NCI-H2081 (cell line): ENCODE measurements at places on chromosomes 11 and 22.

DNA sequence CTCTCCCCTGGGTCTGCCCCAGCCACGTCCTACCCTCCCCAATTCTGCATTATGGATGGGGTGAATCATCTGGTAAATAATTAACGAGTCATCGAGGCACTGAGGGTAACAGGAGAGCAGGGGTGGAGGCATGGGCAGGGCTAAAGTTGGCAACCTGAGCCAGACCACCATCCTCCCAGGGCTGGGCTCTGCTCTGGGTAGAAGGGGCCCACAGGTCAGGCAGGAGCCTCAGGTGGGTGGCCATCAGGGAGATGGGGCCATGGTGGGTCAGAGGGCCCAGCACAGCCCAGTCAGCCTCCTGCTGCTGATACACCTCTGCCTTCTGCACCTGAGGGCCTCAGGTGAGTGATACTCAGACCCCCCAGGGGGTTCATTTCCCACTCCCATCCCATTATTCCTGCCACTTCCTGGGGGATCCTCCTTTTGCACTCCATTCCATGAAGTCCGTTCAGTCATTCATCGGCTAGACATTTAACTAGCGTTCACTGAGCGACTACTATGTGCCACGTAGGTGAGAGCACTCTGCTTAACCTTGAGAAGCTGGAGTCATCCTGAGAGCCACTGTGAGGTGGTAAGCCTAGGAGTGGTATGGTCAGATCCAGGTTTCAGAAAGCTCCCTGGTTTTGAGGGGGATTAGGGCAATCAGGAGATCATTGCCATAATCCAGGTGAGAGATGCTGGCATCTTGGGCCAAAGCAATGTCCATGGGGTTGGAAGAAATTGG, at the start of gene VSIG10L2:
TSS of gene VSIG10L2 (plus strand) at position 248 of the 724 bp plus-strand sequence. CDS start at position 260, 12 bp downstream.
- DNase-seq = no peak

- DNase-seq = no peak
These were observed 19.3 kb downstream of the CACNA1I start for GRCh38 chr22:39589875-39590274.

DNA sequence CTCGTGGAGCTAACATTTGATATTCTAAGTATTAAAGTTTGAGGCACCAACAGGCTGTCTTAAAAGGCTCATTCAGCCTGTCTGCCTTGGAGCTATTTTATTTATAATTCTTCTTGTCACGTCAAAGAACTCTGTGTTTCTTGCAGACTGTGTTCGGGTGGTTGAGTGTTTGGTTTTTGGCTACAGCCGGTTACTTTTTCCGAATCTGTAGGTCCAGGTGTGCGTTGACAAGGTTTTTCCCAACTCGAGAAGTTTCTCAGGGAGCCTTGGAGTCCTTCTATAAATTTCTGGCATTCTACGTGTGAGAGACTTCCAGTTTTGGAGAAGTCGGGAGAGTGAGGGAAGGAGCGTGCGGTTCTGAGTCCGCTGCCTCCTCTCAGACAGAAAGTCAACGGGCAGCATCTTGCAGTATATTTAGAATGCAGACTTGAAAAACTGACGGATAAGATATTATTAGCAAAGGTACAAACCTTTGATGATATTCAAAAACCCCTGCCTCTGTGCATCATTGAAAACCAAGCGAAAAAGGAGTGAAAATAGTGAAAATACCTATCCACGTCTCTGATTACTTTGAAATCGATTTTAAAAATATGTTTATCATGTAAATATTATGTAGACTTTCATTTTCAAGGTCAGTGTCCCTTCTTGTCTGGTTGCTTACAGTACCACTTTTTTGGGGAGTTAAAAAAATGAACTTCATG, 85.2 kb upstream of the PPARA start:
- DNase-seq = no peak

GRCh38 chr11:94597896-94598295, 30.7 kb downstream of the PIWIL4 start:
- DNase-seq = no peak

DNA sequence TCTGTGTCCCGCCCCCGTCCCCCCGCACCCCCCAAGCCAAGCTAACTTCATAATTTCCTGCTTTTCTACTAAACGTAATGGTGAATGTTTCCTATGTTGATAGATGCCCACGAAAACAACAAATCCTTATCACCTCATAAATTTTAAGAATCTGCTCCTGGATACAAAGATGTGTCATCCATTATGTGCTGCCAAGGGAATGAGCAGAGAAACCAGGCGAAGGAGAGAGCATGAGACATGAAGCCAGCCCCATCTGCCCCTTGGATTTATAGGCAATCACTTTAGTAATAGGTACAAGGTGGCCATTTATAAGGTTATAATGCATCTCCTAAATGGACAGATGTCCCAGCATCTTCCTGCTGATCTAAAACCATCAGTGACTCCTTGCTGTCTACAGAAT, 30.3 kb downstream of the LAYN start:
- DNase-seq = no peak

- DNase-seq = no peak
These were observed 2.0 kb upstream of the UEVLD start for GRCh38 chr11:18590571-18590970.

DNA sequence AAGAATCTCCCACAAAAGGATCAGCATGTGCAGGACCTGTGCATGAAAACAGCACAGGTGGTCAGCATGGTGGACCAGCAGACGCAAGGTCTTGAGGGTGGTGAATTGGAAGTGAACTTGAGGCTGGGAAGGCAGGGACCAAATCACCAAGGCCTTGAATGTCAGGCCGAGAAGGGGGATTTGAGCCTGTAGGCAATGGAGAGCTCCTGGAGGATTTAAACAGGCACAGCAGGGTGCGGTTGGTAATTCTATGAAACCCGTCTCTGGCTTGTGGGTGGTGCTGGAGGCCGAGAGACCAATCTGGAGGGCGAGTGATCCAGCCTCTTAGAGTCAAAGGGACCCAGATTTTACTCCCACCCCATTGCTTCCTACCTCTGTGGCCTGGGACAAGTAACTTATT, 2.4 kb downstream of the TSKU start:
- DNase-seq = no peak

DNA sequence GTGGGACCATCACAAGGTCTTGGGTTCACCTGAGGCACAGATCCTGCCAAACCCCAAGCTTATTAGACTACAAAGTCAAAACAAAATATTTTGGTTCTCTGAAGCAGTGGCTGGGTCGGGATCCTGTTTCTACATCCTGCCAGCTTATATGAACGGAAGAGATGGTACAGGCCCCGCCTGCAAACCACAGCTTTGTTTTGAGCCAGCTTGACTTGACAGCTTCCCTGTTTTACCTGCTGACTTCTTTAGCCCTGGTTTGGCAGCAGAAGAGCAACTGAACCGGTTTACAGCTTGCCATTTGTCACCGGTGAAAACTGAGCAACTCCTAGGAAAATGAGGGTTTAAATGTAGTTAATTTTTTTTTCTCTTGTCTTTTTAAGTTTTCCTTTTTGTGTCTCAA, 11.4 kb downstream of the PACS1 start:
- DNase-seq = no peak

GRCh38 chr22:38180841-38181452, 683 bp downstream of the PLA2G6 start:
- DNase-seq = no peak

DNA sequence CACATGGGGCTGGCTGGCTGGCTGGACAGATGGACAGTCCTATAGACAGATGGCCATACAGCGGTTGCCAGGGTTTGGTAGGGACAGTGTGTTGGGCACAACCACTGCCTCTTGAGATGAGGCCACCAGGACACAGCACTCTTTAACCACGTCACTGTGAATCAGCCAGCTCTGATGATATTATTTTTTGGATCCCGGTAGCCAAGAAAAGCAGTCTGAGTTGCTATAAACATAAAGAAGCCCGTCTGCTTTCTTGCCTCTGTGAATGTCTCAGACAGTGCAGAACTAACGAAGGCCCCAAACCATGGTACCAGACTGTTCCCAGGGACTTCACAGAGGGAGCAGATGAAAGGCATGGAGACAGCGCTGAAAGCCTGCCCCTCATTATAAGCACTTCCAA, 115.9 kb upstream of the CSNK2A3 start:
- no peak for DNase-seq

- no peak for DNase-seq
These were observed 4.9 kb downstream of the LARGE2 start for GRCh38 chr11:45927332-45927683.

- no peak for DNase-seq
These were observed 34.2 kb downstream of the IL18 start for GRCh38 chr11:112129656-112130055.

GRCh38 chr11:43925063-43925931, 17.1 kb upstream of the C11orf96 start:
- no peak for DNase-seq

- no peak for DNase-seq
These were observed 47.1 kb downstream of the MYH9 start for GRCh38 chr22:36340621-36341020.

- DNase-seq = no peak
These were observed 82.7 kb upstream of the LINC01488 start for GRCh38 chr11:69398529-69399492.

- no peak for DNase-seq
These were observed 124.3 kb upstream of the ASPHD2 start for GRCh38 chr22:26304730-26305129.

GRCh38 chr22:43455846-43456245, 44.0 kb downstream of the MPPED1 start:
- no peak for DNase-seq

DNA sequence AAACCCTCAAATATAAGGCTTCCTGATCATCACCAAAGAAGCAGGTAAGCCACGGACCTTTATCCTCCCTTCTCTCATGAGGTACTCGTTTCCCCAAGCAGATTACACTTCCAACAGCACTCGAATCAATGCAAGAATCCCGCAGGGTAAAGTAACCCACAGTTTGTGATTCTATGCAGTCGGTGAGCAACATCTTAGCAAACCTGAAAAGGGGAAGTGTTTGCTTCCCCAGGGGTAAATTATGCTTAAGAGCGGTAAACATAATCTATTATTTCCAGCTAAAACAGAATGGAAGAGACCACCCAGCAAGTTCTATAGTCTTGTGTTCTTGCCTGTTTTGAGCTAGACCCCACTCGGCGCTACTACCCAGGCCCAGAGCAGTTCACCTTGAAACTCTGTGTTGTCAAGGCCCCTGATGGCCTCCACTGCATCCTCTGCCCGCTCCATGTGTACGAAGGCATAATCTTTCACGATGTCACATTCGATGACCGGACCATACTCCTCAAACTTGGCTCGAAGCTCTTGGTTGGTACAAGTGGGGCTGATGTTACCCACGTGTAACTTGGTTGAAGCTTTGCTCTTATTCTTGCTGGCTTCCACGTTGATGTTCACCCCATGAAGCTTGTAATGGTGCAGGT, 1.3 kb downstream of the RBM4B start:
- no peak for DNase-seq

GRCh38 chr11:94993400-94993943, 20.0 kb downstream of the KDM4D start:
- no peak for DNase-seq

- DNase-seq = peak; percentile 28
These were observed 35.0 kb upstream of the PRAME start for GRCh38 chr22:22593964-22594656.

DNA sequence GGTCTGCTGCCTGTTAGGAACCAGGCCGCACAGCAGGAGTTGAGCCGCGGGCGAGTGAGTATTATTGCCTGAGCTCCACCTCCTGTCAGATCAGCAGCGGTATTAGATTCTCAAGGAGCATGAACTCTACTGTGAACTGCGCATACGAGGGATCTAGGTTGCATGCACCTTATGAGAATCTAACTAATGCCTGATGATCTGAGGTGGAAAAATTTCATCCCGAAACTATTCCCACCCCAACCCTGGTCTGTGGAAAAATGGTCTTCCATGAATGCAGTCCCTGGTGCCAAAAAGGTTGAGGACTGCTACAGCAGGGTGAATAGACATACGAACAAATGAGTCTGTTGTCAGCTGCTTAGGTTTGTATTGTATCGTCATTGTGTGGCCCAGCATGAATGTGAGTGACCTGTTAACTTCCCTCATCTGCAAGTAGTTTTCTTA, 29.8 kb downstream of the RNF141 start:
- no peak for DNase-seq

GRCh38 chr22:44158816-44159215, 21.9 kb upstream of the PARVG start:
- no peak for DNase-seq

- DNase-seq = no peak
These were observed 7.0 kb upstream of the CASP12 start for GRCh38 chr11:104905271-104905670.

GRCh38 chr11:86179646-86180064, 64.9 kb upstream of the EED start:
- no peak for DNase-seq

- no peak for DNase-seq
These were observed 11.6 kb downstream of the PPFIBP2 start for GRCh38 chr11:7525424-7525823.

DNA sequence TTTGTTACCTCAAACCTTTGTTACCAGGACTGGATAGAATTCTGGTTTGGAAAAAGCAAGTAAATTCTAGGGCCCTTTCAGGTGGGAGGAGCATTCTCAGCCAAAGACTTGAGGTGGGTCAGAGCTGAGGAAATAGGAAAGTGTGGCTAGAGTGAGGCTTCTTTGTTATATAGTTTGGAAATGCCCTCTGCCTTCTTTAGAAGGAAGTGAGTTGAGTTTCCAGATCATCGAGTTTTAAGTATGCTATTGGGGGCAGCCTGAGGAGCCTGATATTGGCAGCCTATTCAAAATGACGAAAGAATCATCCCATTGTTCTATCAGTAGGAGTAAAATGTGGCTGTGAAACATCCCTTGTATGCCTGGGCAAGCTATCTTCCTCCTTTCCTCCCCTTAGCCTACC, 134.1 kb downstream of the ARHGAP42 start:
- DNase-seq = no peak
